B cell (primary cell): ENCODE measurements at places on chromosomes 5 and 9. TPM values are rescaled to one million over a fixed set of nuclear protein-coding genes. Genes with fewer than 3 reads are reported as not detected.
A peak's percentile ranks its signal among the peaks of the same experiment; 100 is the strongest.

DNA sequence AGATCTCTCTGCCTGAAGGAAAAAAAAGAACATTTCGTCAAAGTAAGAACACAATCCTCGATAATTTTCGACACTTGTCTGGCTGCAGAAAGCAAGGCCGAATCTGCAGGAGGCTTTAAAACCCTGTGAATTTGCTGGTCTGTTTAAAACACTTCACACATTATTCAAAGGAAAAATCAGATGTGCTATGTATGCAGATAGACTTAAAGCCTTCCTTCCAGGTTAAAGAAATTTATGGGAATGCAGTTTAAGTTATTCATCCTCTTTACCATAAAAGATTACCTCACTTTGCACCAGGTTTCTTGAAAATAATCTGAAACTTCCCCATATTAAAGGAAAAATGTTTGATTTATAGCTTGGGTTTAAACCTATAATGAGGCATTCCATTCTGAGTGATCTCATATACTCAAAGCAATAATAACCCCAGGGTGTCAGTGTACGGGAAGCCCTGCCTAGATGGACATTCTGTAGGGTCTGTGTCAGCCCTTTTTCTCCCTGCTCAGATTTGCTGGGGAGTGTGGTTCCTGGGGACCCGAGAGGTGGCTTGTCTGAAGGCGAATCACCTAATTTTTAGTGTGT is 323.5 kb upstream of the SLC24A2 start:
- no peak for DNase-seq

- DNase-seq, result no peak
These were observed 20.5 kb upstream of the CSF1R start for GRCh38 chr5:150106674-150107426.

The SPATA31E1 gene
- total RNA-seq, result not detected in 2 replicates

The PKD2L2 gene
- 0.37 and 0.63 TPM in 2 replicates for total RNA-seq

- DNase-seq, result no peak
These were observed 1.7 kb downstream of the TNFSF8 start for GRCh38 chr9:114928671-114929070.

DNA sequence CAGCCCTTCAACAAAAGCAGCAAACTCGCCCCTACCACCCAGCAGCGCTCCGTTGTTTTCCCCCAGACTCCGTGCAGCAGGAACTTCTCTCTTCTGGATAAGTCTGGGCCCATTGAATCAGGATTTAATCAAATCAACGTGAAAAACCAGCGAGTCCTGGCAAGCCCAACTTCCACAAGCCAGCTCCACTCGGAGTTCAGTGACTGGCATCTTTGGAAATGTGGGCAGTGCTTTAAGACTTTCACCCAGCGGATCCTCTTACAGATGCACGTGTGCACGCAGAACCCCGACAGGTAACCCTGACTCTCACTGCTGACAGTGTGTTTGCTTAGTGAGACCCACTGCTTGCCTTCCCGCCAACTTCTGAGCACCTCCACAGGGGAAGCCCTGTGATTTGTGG is 81.8 kb downstream of the PRDM6 start:
- DNase-seq, result no peak

GRCh38 chr5:16135003-16135402 is 44.6 kb downstream of the MARCHF11 start:
- no peak for DNase-seq

The PCDHB4 gene
- total RNA-seq, result not detected in 2 replicates

- DNase-seq, result no peak
These were observed 16.8 kb upstream of the CCDC192 start for GRCh38 chr5:127686424-127686823.

GRCh38 chr9:128310461-128310860 is 11.8 kb downstream of the TRUB2 start:
- no peak for DNase-seq

The CENPH gene
- total RNA-seq, result 11.9 and 12.0 TPM in 2 replicates

The KIF12 gene
- not detected in 2 replicates for total RNA-seq

- DNase-seq, result no peak
These were observed 26.9 kb downstream of the HMGCR start for GRCh38 chr5:75363726-75364495.

GRCh38 chr9:104746798-104747197 is 685 bp upstream of the NIPSNAP3A start:
- no peak for DNase-seq

GRCh38 chr5:57054671-57055070 is 102.7 kb upstream of the MIER3 start:
- DNase-seq, result no peak

The PHF24 gene
- total RNA-seq, result not detected in 2 replicates

GRCh38 chr5:148569948-148570347 is 84.4 kb downstream of the HTR4 start:
- no peak for DNase-seq

GRCh38 chr5:81422671-81423070 is 28.7 kb upstream of the ACOT12 start:
- DNase-seq, result no peak

The HEMGN gene
- total RNA-seq, result not detected in 2 replicates

DNA sequence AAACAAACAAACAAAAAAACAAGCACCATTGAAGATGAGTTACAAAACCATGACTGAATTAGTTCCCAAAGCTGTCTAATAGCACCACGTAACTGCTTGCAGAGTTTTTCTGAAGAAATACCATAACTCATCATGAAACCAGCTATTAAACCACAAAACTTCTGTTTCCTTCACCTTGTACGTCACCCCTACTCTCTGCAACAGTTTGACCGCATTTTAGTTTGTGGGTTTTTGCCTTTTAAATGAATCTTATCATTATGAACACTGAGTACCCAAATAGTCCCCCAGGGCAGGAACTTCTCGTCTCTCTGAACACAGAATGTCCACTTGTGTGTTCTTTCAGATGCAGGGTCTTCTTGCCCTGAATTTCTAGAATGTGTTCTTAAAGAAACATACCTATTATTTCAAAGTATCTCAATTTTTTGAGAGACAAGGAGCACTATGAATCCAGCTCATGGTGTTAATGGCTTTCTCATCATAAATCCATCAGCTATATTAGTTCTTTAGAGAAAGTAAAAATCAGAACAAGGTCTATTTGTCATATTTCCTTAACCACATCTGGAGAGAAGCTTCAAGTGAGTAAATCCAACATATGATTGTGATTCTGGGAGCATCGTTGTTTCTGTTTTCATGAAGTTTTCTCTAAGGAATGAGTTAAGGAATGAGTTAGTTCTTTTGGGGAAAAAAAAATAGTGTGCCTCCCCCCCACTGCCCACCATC is 210.6 kb downstream of the AUH start:
- DNase-seq, result peak; percentile 81

- no peak for DNase-seq
These were observed 628 bp downstream of the PPP2R2B start for GRCh38 chr5:146877783-146878475.

GRCh38 chr5:54900984-54901725 is 84.2 kb downstream of the ESM1 start:
- DNase-seq, result no peak

DNA sequence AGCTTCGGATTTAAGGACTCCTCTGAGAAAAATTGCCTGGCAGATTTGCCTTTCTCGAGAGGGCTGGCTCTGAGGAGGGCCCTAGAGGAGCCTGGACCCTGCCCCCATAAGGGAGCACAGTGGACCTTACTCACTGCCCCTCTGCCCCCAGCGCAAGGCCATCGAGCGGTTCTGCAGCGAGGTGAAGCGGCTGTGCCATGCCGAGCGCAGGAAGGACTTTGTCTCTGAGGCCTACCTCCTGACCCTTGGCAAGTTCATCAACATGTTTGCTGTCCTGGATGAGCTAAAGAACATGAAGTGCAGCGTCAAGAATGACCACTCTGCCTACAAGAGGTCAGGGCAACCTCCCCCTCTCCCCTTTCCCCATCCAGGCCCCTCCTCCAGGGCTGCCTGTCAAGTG is 34.6 kb downstream of the CYFIP2 start:
- no peak for DNase-seq

DNA sequence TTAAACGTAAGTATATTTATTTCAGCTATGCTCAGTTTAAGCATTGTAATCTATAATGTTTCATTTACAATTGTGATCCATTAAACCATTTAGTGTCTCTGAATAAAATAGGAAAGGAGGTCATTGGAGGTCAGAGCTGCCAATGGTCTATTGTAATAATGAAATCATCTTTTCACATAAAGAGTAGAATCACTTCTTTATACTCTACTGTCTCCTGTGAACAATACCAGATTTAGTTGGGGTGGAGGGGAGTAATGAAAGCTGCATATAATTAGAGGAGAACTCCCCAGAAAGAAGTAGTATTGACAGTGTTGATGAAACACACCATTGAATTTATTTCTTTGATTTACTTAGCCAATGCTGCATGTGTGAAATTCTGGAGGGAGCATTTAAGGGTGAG is 35.1 kb upstream of the ZFYVE16 start:
- no peak for DNase-seq

DNA sequence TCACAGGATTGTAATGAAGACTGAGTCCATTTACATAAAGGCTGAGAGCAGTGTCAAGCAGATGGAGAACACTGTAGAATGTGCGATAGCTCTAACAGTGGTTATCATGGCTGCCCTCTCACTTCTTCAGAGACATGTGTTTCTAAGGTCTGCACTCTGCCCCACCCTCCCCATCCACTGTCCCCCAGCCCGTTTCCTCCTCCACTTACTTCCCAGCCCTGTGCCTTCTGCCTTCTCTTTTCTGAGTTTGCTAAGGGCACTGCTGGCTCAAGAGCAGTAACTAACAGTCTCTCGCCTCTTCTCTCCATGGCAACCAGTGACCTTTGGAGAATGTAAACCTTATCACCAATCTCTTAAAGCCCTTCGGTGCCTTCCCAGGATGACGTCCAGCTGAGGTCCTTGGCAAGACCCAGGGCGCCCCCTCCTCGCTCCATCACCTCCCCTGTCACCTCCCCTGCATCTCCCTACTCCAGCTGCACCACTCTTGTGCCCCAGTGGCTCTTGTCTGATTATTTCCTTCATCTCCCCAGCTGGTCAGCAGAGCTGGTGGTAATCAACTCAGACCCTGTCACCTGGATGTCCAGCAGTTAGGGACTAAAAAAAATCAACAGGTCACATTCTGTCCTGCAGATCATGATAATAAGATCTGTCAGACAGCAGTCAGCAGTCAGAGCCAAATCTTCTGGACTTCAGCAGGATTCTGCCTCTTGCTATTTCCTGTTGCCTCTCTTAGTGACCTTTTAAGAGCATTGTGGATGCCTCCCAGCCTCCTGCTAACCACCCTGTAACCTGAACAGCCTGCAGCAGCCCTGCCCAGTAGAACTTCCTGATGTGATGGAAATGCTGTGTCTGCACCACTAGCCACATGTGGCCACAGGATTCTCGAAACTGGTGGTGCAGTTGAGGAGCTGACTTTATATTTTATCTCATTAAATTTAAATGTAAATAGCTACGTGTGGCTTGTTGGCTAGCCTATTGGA is 9.0 kb downstream of the FXN start:
- DNase-seq, result no peak

GRCh38 chr5:100731768-100732167 is 171.3 kb downstream of the ST8SIA4 start:
- DNase-seq, result peak; percentile 29

GRCh38 chr9:128043467-128043868 is 23.7 kb downstream of the NAIF1 start:
- DNase-seq, result no peak

DNA sequence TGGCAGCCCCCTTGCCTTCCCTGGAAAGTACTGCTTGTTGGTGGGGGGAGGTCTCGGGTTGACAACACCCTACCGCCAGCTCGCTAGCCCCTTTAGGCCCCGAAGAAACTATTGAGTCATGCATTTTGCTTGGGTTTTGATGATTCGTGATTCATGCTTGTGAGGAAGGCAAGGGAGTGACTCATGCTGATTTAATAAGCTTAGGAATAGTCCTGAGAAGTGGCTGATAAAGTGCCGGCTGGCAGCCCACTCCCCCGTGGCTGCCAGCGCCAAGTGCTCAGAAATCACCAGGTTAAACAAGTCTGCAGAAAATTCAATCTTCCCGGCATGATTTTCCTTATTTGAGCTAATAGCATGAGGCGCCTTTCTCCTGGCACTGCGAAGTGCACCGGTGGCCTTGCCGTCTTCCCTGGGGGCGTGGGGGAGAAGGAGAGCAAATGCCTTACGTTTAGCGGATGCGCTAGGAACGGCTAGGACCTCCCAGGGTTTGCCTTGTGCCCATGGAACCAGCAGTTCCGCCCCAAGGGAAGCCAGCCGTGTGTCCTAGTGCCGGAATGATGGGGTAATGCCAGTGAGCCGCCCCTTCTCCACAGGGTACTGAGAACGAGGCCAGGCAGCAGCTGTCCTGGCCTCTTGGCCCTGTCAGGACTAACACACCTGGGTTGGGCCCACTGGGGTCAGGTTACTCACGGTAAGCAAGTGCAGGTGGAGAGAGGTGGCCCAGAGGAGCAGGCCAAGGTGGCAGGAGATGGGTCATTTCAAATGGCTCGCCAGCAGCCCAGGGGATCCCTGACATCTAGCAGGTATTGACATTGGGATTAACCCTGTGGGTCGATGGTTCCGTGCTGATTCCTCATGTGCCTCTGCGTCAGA is 151.9 kb downstream of the MACROH2A1 start:
- no peak for DNase-seq

- no peak for DNase-seq
These were observed 45.1 kb downstream of the GLRX start for GRCh38 chr5:95777441-95777840.

- DNase-seq, result no peak
These were observed 13.0 kb downstream of the SUSD3 start for GRCh38 chr9:93071464-93071863.

The PCDHGB1 gene
- total RNA-seq, result 0.66 and 0.69 TPM in 2 replicates
